Stimulated activated CD4-positive, alpha-beta T cell treated with anti-CD3 and anti-CD28 coated beads, Interleukin-2, amount 100 ng/mL, for 24 hours (primary cell): ENCODE measurements at places on chromosomes 11 and 22.

DNA sequence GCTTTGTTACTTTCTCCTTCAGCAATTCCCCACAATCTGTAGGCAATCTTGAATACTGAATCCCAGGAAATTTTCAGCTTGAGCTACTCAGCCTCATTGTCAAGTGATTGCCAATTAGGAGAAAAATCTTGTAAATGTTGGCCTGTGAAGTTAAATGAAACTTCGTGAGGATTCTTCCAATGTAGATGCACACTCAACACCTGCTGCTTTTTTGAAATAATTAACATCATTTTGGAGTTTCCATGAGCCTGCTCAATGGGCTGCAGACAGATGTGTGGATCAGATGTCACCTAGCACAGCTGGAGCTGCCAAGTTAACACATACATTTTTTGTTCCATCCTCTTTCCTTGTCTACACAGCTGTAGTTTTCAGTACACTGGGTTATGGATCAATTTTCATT lies 645.6 kb upstream of the LUZP2 start:
- DNase-seq, result no peak

DNA sequence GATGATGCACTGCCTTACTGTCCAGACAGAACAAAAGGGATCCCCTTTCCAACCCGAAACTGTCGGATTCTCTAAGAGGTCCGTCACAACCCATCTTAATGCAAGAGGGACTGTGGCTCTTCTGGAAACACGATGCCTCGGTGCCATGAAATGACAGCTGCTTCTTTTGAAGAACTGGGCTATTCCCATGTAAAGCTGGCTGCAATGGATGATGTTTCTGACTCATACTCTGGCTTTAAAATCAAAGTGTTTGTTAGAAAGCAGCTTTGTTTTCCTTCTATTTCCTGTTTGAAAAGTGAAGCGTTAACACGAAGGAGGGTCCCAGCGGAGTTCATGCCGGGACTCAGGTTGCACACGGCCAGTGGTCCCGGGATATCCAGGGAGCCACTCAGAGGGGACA lies 3.1 kb downstream of the TP53AIP1 start:
- no peak for DNase-seq

GRCh38 chr11:62664405-62665074 lies 470 bp downstream of the C11orf98 start:
- peak; percentile 62 for DNase-seq

GRCh38 chr11:45319077-45319476 lies 32.9 kb upstream of the SYT13 start:
- DNase-seq, result no peak

GRCh38 chr22:37457093-37457893 lies 28.9 kb downstream of the MFNG start:
- peak; percentile 92 for DNase-seq

- DNase-seq, result peak; percentile 64
These were observed 85.3 kb upstream of the SYT13 start for GRCh38 chr11:45371251-45372115.

GRCh38 chr11:69301455-69302401 lies 7.8 kb downstream of the MYEOV start:
- DNase-seq, result peak; percentile 56

- no peak for DNase-seq
These were observed 771.5 kb downstream of the DLG2 start for GRCh38 chr11:84855508-84856245.
